Activated CD4-positive, alpha-beta T cell treated with anti-CD3 and anti-CD28 coated beads for 24 hours (primary cell): ENCODE measurements at places on chromosomes 2 and 18.

- DNase-seq, result peak; percentile 28
Observed at GRCh38 chr18:58552057-58552461, 76.8 kb downstream of the ALPK2 start.

GRCh38 chr2:11127761-11128160, 27.5 kb upstream of the SLC66A3 start:
- DNase-seq, result no peak

DNA sequence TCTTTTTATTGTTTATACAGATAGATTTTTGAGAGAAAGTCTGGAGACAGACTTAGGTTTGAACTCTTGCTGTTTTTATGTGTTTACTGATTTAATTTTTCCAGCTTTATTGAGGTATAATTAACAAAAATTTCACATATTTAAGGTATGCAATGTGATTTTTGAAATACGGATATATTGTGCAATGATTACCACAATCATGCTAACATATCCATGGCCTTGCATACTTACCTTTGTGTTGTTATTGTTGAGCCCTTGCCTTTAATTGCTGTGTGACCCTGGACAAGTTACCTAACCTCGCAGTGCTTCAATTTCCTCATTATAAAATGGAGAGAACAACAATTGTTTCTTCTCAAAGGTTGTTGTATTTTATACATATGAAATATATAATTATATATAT, 13.9 kb upstream of the RBMS1 start:
- DNase-seq, result no peak

- DNase-seq, result no peak
Observed at GRCh38 chr2:15738225-15738546, 146.5 kb downstream of the DDX1 start.

- no peak for DNase-seq
Observed at GRCh38 chr2:4151521-4151920, 448.1 kb downstream of the DCDC2C start.

- DNase-seq, result no peak
Observed at GRCh38 chr2:222456479-222457077, 32.2 kb downstream of the SGPP2 start.

GRCh38 chr2:45699032-45699658, 47.7 kb downstream of the PRKCE start:
- no peak for DNase-seq

DNA sequence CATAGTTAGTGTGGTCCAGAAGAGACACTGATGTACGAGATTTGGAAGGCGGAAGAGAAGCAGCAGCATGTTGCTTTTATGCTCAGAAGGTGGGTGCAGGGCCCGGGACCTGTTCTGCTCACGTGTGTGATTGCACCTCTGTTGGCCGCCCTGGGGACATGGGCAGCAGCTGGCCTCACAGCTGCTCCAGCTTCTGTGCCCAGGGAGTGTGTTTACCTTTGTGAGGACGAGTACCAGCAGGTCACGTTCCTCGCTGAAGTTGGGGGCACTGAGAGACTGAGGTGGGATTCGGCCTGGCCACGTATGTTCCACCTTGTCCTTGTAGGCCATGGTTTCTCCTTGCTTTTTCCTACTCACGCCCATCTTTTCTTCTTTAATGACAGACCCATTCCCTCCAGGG, 86.3 kb downstream of the PMAIP1 start:
- no peak for DNase-seq
